Natural killer cell treated with Interleukin-12 subunit alpha and Interleukin-12 subunit beta and Interleukin-15 and Interleukin-18, amount 100 ng/mL, for 72 hours (primary cell): ENCODE measurements at places on chromosomes 2 and 18. TPM values are rescaled to one million over a fixed set of nuclear protein-coding genes. Genes with fewer than 3 reads are reported as not detected.

GRCh38 chr18:45119876-45120275, 439.2 kb downstream of the SETBP1 start:
- no peak for DNase-seq

DNA sequence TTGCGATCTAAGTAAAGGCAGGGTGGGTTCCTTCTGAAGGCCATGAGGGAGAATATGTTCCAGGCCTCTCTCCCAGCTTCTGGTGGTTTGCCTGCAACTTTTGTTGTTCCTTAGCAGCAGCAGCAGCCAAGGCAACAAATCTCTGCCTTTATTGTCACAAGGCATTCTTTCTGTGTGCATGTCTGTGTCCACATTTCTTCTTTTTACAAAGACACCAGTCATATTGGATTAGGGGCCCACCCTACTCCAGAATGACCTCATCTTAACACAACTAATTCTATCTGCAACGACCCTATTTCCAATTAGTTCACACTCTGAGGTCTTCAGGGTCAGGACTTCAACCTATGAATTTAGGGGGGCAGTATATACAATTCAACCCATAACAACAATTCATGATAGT, 587.5 kb downstream of the XIRP2 start:
- no peak for DNase-seq

GRCh38 chr2:190641469-190641868, 7.4 kb upstream of the NAB1 start:
- no peak for DNase-seq

DNA sequence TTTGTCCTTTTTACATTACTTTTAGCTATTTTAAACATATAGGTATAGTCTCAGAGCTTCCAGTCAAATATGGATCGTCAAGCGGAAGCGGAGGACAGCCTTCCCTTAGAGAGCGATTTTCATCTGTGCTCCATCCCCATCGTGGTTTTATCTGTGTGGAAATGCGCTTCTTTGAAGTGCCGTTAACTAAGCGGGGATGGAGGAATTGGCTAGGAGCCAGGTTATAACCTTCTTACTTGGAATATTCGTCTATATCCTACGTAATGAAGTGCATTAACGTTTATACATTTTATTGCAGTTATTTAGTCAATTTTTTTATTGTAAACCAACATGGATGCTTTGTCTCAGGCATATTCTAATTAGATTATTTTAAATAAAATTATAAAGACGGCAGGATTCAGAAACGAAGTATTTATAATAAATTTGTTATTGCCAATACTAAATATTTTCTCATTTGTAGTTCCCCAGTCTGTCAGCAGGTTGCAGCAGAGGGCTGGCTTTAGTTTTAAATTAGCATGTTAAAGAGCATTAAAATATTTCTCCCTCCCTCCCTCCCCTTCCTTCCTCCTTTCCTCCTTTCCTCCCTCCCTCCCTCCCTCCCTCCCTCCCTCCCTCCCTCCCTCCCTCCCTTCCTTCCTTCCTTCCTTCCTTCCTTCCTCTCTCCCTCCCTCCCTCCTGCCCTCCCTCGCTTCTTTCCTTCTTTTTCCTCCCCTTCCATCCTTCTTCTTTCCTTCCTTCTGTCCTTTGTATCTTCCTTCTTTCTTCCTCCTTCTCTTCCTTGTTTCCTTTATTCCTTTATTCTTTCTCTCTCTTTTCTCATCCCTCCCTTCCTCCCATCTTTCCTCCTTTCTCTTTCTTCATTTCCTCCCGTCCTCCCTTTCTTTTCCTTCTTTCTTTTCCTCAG, 80.6 kb upstream of the DOCK10 start:
- DNase-seq, result no peak

Gene GKN1
- not detected for total RNA-seq

- DNase-seq, result no peak
Measured at GRCh38 chr2:202335791-202336467, 40.2 kb upstream of the BMPR2 start.
